ENCODE measurements at places on chromosomes 6 and 20.

- DNase-seq: no peak
These were observed 215.1 kb upstream of the TBX18 start for GRCh38 chr6:84979541-84979940.

DNA sequence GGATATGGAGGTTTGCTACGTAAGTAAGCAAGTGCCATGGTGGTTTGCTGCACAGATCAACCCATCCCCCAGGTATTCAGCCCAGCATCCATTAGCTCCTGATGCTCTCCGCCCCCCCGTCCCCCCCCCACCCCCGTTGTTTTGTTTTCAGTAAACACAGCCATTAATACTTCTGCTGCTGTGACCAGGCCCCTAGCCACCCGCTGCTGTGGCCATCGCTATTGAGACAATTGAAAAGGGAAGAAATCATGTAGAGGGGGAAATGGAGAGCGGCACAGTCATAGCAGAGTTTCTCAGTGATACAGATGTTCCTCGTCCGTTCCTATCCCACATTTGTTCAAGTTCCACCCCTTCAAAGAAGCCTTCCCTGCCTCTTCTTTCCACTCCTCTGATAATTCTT lies 24.9 kb downstream of the SLC35D3 start:
- DNase-seq: no peak

GRCh38 chr20:50245498-50246366 lies 55.1 kb downstream of the CEBPB start:
- no peak for DNase-seq

DNA sequence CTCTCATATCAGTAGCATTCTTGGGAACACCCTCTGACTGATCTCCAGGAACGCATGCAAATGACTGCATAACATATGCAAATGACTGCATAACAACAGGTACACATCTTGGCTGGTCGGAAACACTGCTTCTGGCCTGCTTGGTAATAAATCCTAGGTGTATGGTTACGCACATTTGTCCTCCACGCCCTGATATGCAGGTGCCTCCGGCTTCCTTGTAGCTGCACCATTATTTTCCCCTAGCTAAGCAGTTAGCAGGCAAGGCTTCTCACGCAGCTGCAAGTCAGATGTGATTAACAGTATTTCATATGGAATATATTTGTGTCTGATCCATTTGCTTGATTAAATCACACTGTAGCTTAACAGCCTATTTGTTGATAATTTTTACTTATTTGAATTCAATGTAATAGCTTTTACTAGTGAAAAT lies 5.9 kb downstream of the RPS6KA2 start:
- DNase-seq: no peak

GRCh38 chr6:160162030-160162566 lies 40.5 kb downstream of the SLC22A1 start:
- DNase-seq: no peak

- DNase-seq: no peak
These were observed 226.8 kb downstream of the C6orf118 start for GRCh38 chr6:165082636-165083035.

GRCh38 chr6:80249897-80250296 lies 143.4 kb downstream of the BCKDHB start:
- DNase-seq: no peak

GRCh38 chr6:37049758-37050044 lies 44.2 kb downstream of the FGD2 start:
- DNase-seq: no peak

DNA sequence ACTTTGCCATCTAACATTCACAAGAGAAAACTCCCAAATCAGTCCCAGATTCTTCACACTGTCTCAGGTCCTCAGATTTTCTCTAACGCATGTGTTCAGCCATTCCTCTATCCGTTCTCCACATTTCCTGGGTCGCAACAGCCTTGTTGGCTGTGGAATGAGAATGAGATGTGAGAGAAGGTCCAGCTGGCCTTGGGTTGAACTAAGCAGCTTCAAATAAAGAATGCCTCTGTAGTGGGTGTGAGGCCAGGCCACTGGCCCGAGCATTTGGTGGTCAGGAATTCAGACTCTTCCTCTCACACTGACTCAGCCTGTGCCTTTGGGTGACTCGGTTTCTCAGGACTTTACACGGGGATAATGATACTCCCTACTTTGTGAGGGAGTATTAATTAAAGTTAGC lies 73.8 kb upstream of the CCN6 start:
- no peak for DNase-seq

GRCh38 chr6:50714487-50715379 lies 1.4 kb downstream of the TFAP2D start:
- DNase-seq: no peak

DNA sequence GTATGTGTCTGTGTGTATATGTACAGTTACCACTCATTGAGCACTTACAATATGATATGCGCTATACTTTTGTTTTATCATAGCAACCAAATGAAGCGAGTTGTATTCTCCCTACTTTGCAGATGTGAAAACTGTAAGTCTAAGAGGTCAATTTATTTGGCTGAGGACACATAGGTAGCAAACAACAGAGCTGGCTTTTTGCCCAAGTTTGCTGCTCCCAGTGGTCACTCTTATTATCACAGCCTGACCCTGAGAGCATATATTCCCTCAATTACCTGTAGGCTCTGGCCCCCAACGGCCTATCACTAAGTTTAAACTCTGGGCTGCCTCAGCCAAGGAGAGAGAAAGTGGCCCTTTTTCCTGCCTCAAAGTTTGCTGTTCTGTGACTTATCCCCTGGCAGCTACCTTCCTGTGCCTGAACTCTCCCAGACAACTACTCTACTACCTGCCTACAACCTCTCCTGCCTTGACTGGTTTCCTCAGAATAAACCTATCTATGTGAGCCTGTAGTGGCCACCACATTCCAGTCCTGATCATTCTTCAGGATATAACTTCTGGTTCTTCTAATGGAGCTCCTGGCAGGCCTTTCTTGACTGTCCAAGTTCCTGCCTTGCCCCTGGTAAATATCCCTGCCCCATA lies 221.8 kb downstream of the FRK start:
- DNase-seq: no peak

DNA sequence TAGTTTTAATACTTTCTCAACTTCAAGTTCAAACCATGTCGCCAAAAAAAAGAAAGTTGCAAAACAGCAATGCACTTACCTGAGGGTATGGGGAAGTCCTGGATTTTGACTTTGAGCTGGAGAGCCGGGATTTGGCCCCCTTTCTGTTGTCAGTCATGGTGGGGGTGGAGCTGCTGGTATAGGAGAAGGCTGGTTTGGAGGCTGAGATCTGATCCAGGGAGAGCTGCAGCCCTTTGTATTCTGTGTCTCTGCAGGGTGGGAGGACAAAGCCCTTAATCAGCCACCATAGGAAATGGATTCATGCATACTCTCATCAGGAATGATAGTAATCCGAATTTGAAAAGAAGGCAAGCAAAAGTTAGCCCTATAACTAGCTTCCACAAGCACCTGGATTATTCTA lies 44.0 kb downstream of the SIM1 start:
- DNase-seq: no peak

DNA sequence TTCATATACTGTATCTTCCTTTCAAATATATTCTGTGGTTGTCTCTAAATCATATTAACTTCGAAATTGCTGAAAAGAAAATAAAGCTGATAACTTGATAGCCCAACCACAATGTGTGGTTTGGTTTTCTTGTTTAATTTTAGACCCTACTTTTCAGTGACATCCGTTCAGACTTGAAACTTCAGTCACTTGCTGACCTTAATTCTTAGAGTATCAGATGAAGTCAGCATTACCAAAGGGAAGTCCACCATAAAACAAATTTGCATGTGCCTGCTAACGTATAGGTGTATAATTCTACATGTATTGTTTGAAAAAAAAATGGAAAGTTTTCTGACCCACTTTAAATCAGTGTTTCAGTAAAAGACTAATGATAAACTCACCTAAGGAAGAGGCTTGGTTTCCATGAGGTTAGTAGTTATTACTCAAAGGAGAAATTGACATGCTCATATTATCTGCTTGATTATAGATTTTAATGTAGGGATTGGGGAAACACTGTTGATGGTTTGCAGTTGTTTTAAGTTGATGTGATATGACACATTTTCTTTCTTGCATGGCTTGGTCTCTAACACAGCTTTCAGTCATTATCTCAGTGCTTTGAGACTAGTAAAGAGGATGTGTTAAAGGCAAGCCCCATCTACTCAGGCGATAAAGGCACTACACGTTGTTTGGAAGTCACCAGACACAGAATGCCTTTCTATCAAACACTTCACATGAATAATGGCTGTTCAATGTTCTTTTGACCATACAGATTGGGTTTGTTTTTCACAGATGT lies 5.2 kb upstream of the IL17A start:
- no peak for DNase-seq

DNA sequence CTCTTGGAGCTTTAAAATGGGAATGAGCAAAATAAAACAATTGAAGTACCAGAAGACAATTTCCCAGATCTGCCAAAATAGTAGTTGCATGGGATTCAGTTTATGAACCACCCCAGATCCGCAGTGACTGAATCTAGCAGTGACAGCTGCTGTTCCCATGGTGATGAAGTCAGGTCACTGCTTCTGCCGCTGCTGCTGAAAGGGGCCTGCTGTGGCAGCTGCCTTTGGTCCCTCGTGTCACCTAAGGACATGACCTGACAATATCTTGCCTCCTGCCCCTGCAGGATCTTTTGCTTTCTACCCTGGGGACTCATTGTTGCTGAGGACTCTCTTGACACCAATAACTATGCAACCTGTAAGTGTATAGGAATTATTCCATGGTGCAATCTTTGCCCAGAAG lies 34.3 kb upstream of the OGFRL1 start:
- DNase-seq: no peak

DNA sequence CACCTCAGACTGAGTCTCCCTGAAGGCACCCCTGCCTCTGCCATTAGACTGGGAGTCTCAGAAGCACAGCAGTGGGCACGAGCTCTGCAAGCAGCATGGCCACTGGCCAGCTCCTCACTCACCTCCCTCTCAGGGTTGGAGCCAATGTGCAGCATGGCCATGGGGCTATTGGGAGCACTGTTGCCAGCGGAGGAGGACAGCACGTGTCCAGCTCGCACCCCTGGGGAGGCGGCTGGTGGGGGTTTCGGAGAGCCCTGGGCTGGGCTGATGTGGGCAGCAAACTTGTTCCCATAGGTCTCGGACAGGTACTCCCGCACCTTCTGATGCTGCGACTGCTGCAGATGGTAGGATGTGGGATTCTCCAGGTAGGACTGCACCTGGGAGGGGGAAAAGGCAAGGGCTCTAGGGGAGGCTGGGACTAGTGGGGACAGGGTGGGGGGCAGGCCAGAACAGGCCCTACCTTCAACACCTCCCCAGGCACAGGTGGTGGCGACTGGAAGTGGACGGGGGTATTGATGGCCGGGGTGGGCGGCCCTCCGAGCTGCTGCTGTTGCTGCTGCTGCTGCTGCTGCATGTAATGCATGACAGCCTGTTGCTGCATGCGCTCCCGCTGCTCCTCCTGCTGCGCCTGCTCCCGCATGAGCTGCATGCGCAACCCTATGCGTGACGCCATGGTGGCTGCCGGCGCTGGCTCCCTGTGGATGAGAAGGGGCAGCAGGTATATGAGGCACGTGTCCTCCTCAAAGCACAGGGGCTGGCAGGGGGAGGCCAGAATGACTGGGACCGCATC lies 44.7 kb downstream of the TFEB start:
- no peak for DNase-seq

GRCh38 chr6:158911746-158912480 lies 88.1 kb downstream of the RSPH3 start:
- DNase-seq: no peak

- DNase-seq: no peak
These were observed 30.8 kb downstream of the CLIC5 start for GRCh38 chr6:45984788-45985425.

GRCh38 chr6:49636713-49637349 lies at the start of gene RHAG:
Gene RHAG, minus strand, starts transcription at chr6:49636839. Its CDS starts 27 bp downstream, at chr6:49636812.
- DNase-seq: no peak

DNA sequence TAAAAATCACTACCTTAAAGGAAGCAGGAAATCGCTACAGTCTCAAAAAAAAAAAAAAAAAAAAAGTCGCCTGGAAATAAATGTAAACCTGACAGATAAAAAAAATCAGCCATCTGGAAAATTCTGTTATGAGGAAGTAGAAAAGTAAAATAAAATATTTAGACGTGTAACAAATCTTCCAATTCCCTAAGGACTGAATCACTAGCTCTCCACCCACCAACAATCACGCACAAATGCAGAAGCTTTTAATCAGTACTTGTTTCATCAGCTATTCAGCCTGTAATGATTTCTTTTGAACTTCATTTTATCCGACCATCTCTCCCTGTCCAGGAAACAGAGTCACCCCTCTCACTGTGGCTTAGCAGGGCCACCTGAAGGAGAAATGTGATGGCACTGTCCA lies 59.0 kb downstream of the SLC23A2 start:
- no peak for DNase-seq

DNA sequence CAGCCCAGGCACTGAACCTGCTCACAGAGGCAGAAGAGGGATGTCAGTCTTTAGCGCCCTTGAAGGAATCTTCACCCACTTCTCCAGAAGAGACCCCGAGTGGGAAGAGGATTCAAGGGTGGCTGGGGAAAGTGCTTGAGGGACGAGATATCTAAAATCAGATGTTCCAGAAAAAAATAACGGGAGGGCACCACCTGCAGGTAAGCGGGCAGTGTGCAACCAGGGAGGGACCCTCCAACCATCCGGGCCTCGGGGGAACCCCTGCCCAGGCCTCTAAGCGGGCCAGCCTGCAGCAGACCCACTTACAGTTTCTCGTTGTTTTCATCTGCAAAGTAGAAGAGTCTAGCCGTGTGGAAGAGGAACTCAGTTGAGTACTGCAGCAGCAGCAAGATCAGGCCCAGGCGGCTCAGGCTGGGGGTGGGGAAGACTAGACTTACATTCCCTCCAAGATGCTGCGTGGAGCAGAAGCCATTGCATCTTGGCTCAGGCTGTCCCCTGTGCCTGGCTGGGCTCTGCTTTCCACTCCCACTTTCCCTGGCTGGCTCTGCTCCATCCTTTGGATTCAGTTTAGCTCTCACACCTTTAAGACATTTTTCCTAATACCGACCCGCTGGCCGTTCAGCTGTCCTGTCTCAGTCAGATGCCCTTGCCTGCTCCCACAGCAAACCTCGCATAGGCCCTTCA lies 71.0 kb downstream of the TRAM2 start:
- no peak for DNase-seq

GRCh38 chr6:13554929-13555333 lies 19.5 kb upstream of the SIRT5 start:
- no peak for DNase-seq

DNA sequence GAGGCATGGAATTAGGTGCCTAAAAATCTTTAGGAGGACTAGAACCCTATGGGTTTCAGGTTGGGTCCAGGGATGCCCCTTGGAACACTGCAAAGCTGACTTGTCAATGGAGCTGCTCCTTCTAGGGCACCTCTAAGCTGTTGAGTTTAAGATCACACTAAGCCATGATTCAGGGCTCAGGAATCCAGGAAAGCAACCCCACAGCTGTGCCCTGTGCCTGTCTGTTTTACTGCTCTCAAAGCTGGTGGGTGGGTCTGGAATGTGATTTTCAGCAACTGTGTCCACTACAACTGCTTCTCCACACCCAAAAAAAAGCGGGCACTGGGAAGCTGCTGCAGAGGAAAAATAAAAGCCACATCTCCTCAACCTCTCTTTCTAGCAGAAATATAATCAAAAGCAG lies 310.4 kb upstream of the MOCS1 start:
- DNase-seq: no peak

- no peak for DNase-seq
These were observed 4.8 kb downstream of the NDRG3 start for GRCh38 chr20:36741072-36741471.

- no peak for DNase-seq
These were observed 48.3 kb downstream of the PTPN1 start for GRCh38 chr20:50558483-50558925.

- DNase-seq: no peak
These were observed 43.5 kb downstream of the TFAP2B start for GRCh38 chr6:50862176-50862575.

- DNase-seq: peak; percentile 27
These were observed 7.5 kb downstream of the CCM2L start for GRCh38 chr20:32017711-32018251.

GRCh38 chr6:80674669-80675068 lies 568.2 kb downstream of the BCKDHB start:
- DNase-seq: no peak

Measured in stimulated activated CD4-positive, alpha-beta T cell treated with anti-CD3 and anti-CD28 coated beads, Interleukin-2, amount 100 ng/mL, for 4 hours (primary cell).